ENCODE measurements at places on chromosomes 4 and X.

- DNase-seq: no peak
Measured at GRCh38 chr4:12583275-12583674, 900.9 kb downstream of the RAB28 start.

DNA sequence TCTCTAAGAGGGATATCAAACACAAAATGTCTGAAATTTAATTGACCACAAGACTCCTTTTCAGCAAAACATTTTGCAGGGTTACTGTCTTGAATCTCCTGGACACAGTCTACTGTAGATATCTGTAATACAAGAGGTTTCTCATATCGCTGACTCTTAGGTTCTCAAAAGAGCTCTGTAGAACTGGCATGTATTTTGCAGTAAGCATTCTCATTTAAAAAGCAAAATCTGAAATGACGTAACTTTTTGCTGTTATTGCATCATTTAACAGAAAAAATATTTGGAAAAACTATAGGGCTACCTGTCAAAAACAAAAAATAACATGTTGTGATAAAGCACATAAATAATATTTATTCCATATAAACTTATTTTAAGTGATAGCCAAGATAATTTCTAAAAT is 114.2 kb downstream of the CDS1 start:
- no peak for DNase-seq

GRCh38 chr4:98448908-98449307 is 187.7 kb downstream of the RAP1GDS1 start:
- DNase-seq: no peak

DNA sequence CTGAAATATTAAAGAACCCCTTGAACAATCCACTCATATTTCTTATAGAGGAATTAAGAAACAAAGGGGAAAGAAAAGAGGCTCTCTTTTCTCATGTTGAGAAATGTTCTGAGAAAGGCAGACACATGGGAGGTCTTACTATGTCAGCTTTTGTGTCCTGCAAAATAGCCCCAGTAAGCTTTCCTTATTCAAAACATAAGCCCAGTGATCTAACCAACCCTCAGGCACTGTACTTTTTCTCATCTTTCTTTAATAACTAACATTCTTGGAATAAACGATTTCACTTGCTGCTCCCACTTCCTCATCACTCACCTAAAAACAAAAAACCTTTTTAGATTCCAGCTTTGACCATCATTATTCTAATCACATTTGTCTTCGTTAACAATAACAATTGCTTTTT is 115.9 kb downstream of the GLRA3 start:
- no peak for DNase-seq

- no peak for DNase-seq
Measured at GRCh38 chr4:167421201-167421600, 186.9 kb upstream of the SPOCK3 start.
